HT-29 (cell line): ENCODE measurements at places on chromosomes 4 and X. TPM values are rescaled to one million over a fixed set of nuclear protein-coding genes. Genes with fewer than 3 reads are reported as not detected.
A peak's percentile ranks its signal among the peaks of the same experiment; 100 is the strongest.

DNA sequence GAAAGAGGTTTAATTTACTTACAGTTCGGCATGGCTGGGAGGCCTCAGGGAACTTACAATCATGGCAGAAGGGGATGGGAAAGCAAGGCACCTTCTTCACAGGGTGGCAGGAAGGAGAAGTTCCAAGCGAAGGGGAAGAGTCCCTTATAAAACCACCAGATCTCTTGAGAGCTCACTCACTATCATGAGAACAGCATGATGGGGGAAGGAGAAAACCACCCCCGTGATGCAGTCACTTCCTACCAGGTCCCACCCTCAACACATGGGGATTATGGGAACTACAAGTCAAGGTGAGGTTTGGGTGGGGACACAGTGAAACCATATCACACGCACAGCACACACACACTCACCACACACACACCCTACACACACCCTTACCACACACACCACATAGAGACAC lies 104.3 kb downstream of the DCTD start:
- DNase-seq: no peak

DNA sequence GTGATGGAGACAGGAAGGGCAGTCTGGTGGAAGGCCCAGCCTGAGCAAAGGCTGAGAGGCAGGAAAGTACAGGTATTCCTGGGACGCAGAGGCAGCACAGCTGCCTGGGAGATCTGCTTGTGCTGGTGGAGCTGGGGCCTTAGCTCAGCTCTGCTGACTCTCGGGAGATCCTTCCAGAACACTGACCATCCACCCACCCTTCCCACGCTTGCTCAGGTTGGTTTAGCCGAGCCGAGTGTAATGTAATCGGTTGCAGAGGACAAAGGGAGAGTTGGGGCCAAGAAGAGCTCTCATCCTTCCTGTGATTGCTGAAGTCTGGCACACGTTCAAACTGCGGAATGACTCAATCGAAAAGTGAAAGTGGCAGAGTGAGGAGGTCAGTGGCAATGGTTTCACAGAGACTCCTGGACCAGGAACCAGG lies 43.1 kb upstream of the GPR78 start:
- DNase-seq: peak; percentile 75

GRCh38 chrX:16785247-16786138 lies 773 bp upstream of the TXLNG start:
- peak; percentile 47 for DNase-seq

DNA sequence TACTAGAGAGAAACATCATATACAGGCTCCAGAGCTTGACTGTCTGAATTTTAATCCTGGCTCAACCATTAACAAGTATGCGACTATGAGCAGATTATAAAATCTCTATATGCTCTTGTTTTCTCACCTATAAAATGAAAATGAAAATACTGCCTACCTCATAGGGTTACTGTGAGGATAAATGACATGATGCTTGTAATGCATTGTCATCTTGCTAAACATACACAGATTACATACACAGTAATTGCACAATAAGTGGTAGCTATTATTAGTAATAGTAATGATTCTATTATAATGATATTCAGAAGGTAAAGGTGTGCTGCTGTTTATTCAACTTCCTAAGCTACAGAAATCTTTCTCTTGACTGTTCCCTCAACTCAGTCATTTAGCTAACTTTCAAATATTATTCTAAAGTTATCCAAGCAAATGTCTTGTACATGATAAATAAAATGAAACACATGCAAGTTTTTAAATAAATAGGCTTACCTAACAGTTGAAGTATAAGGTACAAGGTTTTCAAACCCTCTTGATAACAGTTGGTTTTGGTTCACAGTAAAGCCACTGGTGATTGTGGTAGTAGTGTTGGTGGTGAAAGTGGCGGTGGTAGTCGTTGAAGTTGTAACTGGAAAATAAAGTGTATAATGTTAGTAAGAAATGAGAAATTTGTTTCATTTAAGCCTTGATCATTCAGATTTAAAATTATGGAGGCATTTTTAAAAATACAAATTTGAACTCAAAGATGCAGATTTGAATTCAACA lies 38.9 kb downstream of the NUP62CL start:
- DNase-seq: no peak

DNA sequence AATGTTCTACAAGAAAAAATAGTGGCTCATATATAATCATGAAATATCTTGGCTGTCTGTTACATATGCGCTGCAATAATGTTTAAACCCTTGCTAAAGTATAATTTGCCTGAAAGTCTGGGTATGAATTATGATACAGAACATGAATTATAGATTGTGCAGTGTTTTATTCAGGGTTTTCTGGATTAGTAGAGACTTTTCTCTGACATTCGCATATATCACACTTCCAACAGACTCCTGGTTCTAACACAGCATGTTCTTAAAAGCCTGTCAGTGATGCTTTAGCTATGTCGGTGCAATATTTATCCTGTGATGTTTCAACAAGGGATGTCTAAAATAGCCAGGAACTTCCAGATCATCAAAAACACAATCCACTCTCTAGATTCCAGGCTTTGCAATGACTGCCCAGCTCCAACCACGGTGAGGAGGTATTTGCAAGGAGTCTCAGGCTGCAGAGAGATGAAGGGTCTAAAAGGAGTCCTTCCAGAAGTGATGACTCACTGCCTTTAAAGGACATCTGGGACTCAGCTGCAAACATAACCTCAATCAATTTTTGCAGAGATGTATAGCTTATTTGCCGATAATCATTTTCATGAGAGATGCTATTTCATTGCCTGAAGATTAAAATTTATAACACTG lies 69.4 kb downstream of the RWDD4 start:
- DNase-seq: no peak

DNA sequence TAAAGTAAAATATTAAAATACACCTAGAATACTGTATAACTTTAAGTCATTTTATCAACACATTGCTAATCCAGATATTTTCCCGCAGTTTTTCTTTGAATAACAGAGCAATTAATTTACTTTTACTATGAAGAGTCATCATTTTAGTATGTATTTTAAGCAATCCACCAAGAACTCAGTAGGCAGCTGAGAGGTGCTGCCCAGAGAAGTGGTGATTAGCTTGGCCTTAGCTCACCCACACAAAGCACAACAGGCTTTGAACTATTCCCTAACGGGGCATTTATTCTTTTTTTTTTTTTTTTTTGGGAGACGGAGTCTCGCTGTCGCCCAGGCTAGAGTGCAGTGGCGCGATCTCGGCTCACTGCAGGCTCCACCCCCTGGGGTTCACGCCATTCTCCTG lies 74.4 kb downstream of the CD38 start:
- DNase-seq: no peak

DNA sequence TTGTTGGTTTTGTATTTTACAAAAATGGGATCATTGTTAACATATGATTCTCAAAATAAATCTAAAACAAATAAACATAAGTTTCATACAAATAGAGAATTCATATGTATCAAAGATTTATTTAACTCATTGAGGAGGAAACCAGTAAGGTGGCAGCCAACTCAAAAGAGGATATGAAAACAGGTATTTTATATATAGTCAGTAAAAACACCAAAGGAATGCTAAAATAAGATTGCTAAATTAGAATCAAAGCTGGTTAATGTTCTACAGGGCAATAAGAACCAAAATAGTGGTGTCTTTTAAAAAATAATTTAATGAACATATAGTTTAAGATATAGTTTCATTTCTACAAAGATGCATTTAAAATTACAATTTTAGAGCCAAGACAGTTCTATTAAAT lies 23.1 kb downstream of the XKRX start:
- no peak for DNase-seq

GRCh38 chr4:171117457-171117856 lies 695.7 kb upstream of the GALNTL6 start:
- DNase-seq: no peak

- peak; percentile 12 for DNase-seq
These were observed 40.1 kb upstream of the SCML1 start for GRCh38 chrX:17697191-17697590.

DNA sequence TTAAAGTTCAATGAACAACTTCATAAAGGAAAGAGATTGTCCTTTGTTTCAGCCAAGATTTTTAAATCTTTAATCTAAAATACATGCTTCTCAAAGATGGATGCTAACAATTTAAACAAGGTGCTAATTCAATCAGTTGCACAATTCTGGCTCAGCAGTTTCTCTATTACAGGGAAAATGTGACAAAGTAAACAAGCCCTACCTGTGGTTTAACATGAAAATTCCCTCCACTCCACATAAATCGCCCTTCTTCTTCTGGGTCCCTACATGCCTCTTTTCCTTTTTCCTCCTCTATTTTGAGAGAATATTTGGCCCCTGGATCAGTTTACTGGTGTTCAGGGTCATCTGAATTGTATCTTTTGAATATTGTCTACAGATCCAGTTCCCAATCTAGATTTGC lies 80.6 kb downstream of the FRYL start:
- no peak for DNase-seq

- no peak for DNase-seq
These were observed 157.1 kb upstream of the RBPJ start for GRCh38 chr4:26163425-26164362.

- no peak for DNase-seq
These were observed 8.7 kb upstream of the ANK2 start for GRCh38 chr4:113040793-113041192.

- DNase-seq: no peak
These were observed 215.8 kb upstream of the PPP3CA start for GRCh38 chr4:101563126-101563525.

DNA sequence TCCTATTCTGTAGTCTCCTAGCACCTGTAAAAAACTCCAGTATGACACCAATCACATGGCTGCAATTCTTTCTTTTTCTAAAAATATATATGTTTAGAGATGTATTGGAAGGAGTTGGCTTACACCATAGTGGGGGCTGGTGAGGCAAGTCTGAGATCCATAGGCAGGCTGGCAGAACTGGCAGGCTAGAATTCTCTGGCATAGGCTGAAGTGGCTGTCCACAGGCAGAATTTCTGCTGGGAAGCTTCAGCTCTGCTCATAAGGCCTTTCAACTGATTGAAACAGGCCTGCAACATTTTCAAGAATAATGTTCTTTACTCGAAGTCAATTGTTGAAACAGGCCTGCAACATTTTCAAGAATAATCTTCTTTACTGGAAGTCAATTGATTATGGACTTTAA lies 37.0 kb downstream of the FGF2 start:
- DNase-seq: no peak

GRCh38 chr4:143773998-143774895 lies 73.8 kb upstream of the FREM3 start:
- DNase-seq: peak; percentile 70

GRCh38 chrX:102712981-102713625 lies 855 bp downstream of the GPRASP2 start:
- DNase-seq: peak; percentile 48

DNA sequence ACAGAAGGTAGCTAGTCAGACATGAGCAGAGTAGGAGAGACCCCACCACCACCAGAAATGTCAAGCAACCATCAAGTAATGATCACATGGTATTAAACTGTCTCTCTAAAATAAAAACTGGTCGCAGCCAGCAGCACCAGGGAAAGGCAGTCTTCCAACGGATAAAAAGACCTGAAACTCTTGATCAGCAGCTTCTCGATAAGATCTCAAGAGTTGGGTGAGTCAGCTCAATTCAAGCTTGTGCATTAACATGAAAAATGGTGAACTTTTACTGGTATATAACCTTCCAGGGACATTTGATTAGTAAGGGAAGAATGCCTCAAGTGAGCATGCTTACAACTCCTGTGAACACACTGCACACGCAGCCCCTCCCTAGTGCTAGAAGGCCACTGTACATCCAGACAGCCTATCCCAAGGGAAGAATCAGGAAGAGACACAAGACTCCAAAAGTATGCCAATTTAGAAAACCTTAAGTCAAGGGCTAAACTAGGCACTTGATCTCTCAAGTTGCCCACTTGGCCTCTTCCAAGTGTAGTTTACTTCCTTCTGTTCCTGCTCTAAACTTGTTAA lies 270.0 kb upstream of the GNPDA2 start:
- peak; percentile 12 for DNase-seq

DNA sequence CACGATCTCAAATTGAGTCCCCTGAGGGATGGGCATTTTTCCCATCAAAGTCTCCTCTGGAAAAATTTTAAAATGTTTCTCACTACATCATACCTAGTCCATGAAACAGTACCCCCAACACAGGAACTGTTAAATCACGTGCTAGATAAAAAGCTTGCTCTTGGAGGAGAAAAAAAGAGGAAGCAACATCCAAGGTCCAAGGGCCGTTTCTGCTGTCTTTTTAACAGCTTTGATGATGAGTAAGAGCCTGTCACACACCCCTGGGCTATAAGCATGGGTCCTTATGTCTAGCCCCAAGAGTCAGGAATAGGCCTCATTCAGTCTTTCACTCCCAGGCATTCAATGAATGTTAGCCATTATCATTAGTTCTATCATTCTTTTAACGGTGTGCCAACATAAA lies 128.9 kb downstream of the SH3KBP1 start:
- DNase-seq: no peak

DNA sequence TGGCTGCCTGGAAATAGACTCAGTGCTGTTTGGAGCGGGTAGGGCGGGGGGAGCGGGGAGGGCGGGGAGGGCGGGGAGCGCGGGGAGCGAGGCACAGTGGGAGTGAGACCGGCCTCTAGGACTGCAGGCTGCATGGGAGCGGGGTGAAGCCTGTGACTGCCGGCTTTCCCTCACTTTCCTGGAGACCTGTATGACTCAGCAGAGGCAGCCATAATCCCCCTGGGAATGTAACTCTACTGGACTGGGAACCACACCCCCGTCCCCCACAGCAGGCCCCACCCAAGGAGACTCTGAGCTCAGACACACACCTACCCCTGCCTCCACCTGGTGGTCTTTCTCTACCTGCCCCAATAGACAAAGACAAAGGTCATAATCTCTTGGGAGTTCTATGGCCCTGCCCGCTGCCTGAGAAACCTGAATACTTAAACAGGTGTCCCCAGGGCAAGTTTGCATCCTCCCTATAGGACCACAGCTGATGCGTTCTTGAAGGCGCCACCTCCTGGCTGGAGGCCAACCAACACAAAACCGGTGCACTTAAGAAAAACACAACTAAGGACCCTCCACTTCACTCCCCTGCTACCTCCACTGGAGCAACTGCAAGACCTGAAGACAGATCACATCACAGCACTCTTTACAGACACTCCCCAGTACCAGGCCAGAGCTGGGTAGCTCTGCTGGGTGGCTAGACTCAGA lies 18.0 kb downstream of the HDAC8 start:
- DNase-seq: peak; percentile 76

Gene MMRN1
- total RNA-seq: 0.03 TPM in 1 of 2 replicates, not detected in the other

Gene CRMP1
- not detected in 2 replicates for total RNA-seq

Gene PYURF
- total RNA-seq: 78.9 and 86.0 TPM in 2 replicates

Gene BEX2
- total RNA-seq: not detected in 2 replicates

Gene IL15
- 3.7 and 4.1 TPM in 2 replicates for total RNA-seq

Gene ARHGAP6
- 0.10 TPM in 1 of 2 replicates, not detected in the other for total RNA-seq

Gene FREM3
- not detected in 2 replicates for total RNA-seq

Gene BGN
- 14.0 and 23.2 TPM in 2 replicates for total RNA-seq

Gene MXRA5
- total RNA-seq: not detected in 2 replicates

Gene MID1
- total RNA-seq: 5.5 and 5.7 TPM in 2 replicates
